Natural killer cell treated with Interleukin-12 subunit alpha and Interleukin-12 subunit beta and Interleukin-15 and Interleukin-18, amount 100 ng/mL, for 72 hours (primary cell): ENCODE measurements at places on chromosomes 3 and 15. TPM values are rescaled to one million over a fixed set of nuclear protein-coding genes. Genes with fewer than 3 reads are reported as not detected.

DNA sequence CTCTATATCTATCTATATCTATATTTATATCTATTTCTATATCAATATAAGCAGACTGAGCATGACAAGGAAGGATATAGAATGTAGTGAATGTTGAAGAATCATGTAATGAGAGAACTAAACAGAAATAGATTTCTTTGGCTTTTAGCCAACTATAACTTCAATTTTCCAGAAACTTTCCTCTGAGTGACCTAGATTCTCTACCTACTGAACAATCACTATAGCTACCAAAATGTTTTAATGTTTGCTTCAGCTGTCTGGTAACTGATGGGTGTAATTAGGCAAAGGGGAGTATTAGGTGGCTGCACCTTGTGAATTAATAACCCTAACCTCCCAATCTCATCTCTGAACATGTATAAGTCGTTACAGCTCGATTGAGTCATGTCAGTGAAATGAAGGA, 76.4 kb upstream of the ROBO1 start:
- DNase-seq: no peak

DNA sequence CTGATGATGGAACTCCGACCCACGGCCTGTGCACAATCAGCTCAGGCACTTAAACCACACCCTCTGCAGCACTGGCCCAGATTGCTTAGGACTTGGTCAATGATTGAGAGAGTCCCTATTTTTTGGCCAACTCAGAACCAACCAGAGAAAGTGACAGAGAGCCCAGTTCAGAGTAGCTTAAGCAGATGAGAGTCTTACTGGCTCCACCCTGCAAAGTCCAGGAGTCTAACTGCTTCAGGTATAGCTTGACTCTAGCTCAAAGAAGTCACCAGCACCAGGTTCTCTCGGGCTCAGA, 20.1 kb downstream of the SLC6A20 start:
- no peak for DNase-seq

GRCh38 chr3:31952205-31952604, 28.9 kb downstream of the OSBPL10 start:
- no peak for DNase-seq

DNA sequence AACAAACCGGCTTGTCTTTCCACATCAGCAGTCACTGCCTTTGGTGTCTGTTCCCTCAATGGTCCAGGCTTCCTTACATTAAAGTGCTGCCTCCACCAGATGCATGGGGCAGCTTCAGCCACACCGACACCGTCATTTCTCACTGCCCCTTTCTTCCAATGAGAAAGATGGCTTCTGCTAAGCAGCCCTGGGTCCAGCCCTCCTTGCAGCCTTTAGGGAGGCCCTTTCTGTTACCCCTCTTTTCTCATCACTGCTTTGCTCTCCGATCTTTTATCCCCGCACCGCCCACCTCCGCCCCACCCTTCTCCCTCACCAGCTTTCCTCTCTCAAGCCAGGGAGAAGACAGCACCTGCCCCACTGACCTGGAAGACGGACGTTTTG, 28.2 kb upstream of the CXCR6 start:
- no peak for DNase-seq

Gene PCLAF
- 90.0 TPM for total RNA-seq

Gene NCBP2
- total RNA-seq: 82.8 TPM

- DNase-seq: no peak
Measured at GRCh38 chr15:69749797-69750196, 297.2 kb downstream of the RPLP1 start.

- DNase-seq: no peak
Measured at GRCh38 chr3:8506571-8507061, 5.0 kb downstream of the LMCD1 start.

DNA sequence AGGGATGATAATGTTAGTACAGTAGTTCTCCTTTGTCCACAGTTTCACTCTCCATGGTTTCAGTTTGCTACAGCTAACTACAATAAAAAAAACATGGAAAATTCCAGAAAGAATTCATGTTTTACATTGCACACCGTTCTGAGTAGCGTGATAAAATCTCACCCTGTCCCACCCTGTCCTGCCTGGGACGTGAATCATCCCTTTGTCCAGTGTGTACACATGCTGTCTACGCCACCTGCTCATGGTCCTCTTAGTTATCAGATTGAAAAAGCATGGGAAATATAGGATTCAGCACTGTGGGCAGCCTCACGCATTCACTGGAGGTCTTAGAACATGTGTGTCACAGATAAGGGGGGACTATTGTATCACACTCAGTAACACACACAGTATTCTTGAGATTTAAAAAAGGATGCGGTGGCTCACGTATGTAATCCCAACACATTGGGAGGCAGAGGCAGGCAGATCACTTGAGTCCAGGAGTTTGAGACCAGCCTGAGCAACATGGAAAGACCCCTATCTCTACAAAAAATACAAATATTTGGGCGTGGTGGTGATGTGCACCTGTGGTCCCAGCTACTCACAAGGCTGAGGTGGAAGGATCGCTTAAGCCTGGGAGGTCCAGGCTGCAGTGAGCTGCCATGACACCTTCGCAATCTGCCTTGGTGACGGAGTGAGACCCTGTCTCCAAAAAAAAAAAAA, 8.7 kb upstream of the FLNB start:
- DNase-seq: no peak

- no peak for DNase-seq
Measured at GRCh38 chr3:46193436-46193835, 14.7 kb downstream of the CCR1 start.
